ENCODE measurements at places on chromosomes 1 and 21. TPM values are rescaled to one million over a fixed set of nuclear protein-coding genes. Genes with fewer than 3 reads are reported as not detected.
A peak's percentile ranks its signal among the peaks of the same experiment; 100 is the strongest.

DNA sequence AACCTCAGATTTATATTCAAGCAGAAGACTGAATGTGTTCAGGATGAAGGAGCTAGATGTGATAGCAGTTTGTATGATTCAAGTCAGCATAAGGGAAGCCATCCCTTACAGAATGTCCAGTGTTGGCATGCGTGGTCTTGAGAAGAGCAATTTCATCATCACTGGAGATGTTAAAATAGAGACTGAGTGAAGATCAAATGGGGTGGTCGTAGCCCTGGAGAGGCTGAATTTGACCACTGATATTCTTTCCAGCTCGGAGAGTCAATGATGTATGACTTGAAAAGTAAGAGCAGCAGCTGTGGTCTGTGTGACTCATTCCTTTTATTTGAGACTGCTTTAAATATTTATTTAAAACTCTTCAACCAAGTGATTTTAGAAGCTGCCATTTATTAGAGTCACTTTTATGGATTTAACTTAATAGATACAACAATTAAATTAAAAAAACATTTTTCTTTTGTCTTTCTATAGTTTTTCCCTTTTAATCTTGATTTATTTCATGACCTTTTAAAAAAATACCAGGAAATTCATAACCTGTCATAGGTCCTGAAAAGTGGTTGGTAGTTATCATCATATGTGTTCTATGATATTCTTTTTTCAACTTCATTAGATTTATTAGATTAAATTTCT, 15.5 kb downstream of the FMN2 start:
- DNase-seq: no peak

The LRRC38 gene
- not detected for total RNA-seq

DNA sequence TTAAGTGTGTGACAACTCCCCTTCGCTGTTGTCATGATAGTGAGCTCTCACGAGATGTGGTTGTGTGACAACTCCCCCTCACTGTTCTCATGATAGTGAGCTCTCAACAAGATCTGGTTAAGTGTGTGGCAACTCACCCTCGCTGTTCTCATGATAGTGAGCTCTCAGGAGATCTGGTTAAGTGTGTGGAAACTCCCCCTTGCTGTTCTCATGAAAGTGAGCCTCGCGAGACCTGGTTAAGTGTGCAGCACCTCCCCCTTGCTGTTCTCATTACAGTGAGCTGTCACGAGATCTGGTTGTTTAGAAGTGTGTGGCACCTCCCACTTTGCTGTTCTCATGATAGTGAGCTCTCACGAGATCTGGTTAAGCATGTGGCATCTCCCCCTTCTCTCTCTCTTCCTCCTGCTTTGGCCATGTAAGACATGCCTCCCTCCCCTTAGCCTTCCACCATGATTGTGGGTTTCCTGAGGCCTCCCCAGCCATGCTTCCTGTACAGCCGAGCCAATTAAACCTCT, 25.1 kb upstream of the LSS start:
- DNase-seq: no peak

GRCh38 chr1:215891266-215892057, 324.4 kb downstream of the KCTD3 start:
- DNase-seq: no peak

DNA sequence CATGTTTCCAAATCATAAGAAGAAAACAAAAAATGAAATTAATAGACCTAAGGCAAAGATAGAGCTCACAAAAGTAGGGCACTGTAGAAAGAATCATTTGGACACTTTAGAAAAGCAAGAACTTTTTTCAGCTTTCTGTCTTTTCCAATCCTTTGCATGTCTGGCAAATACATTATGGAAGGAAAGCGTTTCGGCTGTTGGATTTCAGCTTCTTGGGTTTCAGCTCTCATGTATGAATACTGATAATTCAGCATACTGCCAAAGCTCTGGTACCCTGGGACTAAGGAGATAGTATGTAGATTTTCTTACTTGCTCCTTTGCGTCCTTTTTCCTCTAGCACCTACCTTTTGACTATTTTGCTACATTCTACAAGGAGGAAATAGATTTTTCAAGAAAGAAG, 375.9 kb downstream of the BRINP3 start:
- DNase-seq: no peak

GRCh38 chr1:22877112-22877915, 95.4 kb downstream of the LACTBL1 start:
- DNase-seq: no peak

GRCh38 chr1:214108097-214108446, 120.3 kb downstream of the PROX1 start:
- no peak for DNase-seq

DNA sequence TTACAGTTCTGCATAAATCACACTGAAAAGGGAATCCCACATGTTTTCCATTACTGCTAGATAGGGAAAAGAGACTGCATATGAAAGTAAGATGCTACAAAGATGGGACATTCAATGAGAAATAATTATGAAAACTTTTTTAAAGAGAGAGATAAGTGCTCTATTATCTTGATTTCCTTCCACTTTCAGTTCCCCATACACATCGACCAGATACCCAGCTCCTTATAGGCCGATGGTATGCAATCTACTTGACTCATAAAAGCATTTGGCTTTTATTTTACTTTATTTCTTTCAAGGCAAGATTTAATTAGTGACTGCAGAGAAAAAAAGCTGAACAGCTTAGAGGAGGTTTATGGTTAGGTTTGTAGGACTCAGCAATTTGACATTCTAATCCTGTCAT, 13.1 kb downstream of the BRINP2 start:
- DNase-seq: no peak

The FABP3 gene
- 4.2 TPM for total RNA-seq

The PYCR2 gene
- total RNA-seq: 26.9 TPM

DNA sequence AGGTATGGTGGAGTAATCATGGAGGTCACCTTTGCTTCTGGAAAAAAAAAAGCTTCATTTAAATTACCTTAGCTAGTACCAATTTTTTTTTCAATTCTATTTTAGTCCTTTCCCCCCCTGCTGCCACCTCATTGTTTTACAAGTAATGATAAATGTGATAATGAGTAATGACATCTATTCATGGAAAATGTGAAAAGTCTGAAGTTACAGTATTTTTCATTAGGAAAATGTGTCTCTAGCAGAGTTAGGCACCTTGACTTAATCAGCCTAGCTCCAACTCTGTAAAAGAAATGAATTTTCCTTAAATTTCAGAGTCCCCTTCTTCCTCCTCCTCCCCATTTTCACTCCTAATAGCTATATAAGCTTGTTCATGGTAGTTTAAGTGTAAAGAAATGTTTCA, 204.9 kb upstream of the USP25 start:
- no peak for DNase-seq

DNA sequence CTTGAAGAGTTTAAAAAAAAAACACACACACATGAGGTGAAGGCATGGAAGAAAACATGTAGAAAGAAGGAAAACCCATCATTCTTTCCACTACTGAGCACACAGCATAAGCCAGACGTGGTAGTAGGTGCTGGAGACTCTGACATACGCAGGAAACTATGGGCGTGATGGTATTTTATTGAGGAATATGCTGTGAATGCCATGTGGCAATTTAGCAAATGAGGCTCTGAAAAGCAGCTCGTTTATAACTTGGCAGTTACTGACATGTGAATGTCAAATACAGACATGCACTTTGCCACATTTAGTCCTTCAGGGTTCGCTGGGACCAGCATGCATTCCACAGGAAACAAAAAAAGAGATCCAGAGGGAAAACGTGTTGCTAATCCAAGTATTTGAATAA, 74.3 kb upstream of the IFNAR2 start:
- no peak for DNase-seq

The ILDR2 gene
- 7.4 TPM for total RNA-seq

GRCh38 chr1:195894411-195894810, 713.8 kb downstream of the KCNT2 start:
- no peak for DNase-seq

DNA sequence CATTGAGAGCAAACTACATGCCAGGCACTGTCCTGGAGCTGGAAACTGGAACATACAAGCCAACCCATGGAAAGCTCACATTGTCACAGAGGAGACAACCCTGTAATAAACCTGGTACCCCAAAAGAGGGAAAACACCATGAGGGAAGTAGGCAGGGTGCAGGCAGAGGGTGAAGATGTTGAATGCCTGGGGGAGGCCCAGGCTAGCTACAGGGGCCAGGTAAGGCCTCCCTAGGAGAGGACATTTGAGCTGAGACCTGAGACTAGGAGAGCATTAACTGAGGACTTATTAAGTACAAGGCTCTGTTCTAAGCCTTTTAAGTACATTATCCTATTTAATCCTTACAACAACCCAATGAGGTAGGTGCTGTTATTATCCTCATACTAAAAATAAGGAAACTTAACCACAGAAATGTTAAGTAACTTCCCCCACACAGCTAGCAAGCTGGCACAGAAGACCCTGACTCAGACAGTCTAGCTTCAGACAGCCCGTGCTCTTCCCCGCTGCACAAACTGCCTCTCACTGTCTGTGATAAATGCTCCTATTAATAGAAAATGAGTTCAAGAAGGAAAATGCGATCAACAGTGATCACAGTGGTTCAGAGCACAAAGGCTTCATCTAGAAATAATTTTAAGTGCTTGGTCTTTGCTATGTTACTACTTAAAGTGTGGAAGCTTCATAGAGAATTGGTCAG, 41.8 kb downstream of the ZNF281 start:
- no peak for DNase-seq

DNA sequence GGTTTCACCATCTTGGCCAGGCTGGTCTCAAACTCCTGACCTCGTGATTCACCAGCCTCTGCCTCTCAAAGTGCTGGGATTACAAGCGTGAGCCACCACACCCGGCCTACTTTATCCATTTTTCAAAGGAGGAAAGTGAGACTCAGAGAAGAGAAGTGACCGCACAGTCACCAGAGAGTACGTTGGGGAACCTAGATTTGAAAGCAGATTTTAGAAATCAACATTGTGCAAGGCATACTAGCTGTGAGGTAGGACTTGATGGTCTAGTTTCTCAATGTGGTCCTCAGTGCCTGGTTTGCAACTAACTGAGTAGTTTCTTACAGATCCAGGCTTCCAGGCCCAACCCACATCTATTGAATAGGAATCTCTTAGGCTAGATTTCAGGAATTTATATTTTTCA, 1.7 kb upstream of the PRCC start:
- DNase-seq: no peak

The LIPI gene
- not detected for total RNA-seq

GRCh38 chr1:113913887-113914664, 8.9 kb downstream of the DCLRE1B start:
- peak; percentile 70 for DNase-seq

GRCh38 chr21:23039846-23040245, 2041.6 kb downstream of the NCAM2 start:
- no peak for DNase-seq

DNA sequence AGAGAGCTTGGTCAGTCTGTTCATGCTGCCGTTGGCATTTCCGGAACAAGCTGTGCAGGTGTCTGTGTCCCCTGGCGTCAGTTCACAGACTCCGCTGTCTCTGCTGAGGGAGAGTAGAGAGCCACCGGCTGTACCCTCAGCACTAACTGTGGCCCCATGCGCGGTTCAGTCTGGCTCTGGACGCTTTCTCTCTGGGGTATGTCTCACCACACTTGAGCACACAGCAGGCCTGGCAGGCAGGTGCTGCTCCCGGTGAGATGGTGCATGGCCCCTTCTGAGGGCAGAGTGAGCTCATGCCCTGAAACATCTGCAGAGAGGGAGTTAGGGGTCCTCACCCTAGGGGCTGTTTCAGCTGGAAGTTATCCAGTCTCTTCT, 60.0 kb upstream of the TLR5 start:
- DNase-seq: no peak

DNA sequence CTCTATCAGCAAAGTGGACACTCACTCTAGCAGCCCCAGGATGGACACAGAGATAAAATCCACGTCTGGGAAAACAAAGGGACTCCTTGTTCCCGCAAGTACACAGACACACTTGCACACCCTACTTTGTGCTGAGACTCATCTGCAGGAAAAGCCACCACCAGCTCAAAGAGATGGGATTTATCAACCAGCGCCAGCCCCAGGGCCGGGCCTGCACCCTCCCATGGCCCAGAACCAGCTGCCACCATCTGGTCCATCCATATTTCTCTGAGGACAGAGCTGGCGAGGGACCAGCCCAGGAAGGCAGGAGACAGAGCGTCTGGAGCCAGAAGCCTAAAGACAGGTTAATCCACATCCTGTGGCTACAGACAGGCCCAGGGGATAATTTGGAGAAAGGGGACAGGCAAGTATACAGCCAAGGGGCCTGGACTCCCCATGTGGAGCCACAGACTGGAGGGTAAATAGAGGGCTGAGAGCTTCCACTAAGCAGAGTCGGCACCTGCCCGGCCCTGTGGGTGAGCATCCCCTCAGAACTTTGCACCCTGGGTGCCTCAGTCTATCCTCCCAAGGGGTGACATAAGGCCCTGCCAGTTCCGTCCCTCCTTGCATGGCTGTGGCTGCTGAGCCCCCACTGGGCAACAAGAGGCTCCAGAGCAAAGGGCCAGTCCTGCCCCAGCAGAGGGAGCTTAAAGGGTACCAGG, 233.9 kb downstream of the PTPRU start:
- DNase-seq: no peak

GRCh38 chr1:203473781-203474305, 1.8 kb upstream of the PRELP start:
- DNase-seq: no peak

DNA sequence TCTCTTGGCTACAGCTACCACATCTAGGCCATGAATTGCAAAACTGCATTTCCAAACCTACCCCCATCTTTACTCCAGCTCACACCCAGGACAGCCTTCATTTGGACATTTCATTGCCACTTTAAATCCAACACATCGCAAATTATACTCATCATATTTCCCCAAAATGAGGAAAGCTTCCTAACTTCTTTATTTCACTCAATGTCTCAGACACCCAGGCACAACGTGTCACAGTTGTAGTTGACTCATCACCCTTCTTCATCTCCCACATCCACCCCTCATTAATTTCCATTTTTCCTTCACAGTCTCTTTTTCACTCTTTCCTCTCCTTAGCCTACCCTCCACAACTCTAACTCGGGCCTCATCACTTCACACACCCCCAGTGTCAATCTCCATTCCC, 6.7 kb downstream of the OTUD7B start:
- DNase-seq: no peak

DNA sequence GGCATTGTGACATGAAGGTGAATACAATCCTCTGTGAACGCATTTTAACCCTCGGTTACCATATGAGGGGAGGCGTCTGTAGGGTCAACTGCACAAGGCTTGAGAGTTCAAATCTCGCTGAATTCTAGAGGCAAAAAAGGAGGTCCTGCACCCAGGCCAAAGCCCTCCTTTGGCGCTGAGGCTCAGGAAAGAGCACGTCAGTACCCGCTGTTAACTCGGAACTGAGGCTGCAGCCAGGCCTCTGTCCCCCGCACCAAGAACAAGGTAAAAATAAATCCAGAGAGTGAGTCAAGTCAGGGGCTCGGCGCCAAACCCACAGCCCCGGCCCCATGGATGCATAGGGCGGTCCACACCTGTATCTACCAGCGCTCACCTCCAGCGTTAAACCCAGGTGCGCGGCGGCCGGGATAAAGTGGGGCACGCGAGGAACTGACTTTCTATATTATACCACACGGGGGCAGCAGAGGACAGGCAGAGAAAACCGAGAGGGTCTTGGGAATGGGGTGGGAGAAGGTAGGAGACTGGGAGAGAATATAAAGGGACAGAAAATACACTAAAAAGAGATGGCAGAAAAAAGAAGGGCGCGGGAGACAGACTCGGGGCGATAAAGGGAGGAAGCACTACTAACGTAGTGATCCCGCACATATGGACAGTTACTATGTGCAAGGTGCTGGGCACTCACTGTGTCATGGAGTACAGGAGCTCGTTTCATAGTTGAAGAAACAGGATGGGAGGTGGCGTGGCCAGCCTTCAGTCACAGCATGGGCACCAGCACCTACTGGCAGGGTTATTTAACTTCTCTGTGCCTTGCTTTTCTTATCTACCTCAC, 54.9 kb downstream of the DMRTA2 start:
- peak; percentile 57 for DNase-seq

- DNase-seq: no peak
Observed at GRCh38 chr21:45329261-45330074, 41.8 kb upstream of the POFUT2 start.

GRCh38 chr1:20496241-20496661, 10.2 kb upstream of the CAMK2N1 start:
- no peak for DNase-seq

Data from liver (tissue), 10 donors.